ENCODE measurements at places on chromosomes 6 and 20.

GRCh38 chr6:95093154-95093553 is 484.2 kb upstream of the MANEA start:
- DNase-seq, result no peak

GRCh38 chr6:65719101-65719500 is 12.1 kb upstream of the EYS start:
- no peak for DNase-seq

DNA sequence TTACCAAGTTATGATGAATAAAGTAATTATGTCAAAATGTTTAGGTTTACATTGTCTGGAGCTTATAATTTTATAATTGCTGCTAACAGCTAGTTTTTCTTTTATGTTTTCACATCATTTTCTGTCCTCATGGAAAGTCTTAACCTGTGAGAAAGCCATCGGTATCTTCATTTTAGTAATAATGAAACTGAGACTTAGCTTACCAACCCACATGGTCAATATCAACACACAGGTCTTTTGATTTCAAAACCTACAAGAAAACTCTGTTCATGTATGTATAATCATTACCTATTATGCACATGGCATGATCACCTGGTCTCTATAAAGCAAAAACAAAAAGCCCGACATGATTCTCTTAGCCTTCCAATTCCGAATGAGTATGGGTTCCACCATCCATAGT is 61.9 kb downstream of the KCNQ5 start:
- peak; percentile 55 for DNase-seq

DNA sequence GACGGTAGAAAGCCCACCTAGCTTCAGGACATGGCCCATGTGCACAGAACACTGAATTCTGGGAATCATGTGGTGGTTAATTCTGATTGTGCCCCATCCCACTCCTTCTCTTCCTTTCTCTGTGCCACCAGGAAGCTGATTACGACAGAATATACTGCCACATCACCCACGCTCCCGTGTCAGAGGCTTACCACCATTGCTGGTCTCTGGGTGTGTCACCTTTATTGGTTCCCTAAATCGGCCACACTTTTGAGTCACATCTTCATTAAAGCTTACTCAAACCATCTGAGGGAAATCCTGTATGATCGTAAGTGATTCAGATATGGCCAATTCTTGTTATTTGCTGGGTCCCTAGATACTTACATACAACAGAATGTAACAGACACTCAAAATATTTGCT is 3.1 kb downstream of the TRMT6 start:
- no peak for DNase-seq

DNA sequence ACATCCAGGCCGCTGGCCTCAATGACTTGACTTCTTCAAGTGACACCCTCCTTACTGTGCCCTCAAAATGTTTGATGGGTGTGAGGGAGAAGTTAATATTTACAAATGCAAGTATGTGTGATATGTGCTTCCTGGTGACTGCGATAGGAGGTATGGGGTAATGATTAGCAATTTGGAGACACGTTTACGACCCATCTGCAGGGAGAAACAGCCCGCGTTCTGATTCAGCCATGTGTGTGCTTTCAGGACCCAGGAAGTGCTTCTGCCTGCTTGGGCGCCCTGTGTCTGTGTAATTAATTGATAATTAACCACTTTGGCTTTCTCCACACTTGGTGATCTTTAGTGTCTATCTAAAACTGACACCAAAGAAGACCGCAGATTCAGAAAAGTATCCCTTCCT is 25.0 kb downstream of the SIRPA start:
- DNase-seq, result no peak

- no peak for DNase-seq
Measured at GRCh38 chr6:157556671-157557430, 175.9 kb downstream of the ZDHHC14 start.

- DNase-seq, result no peak
Measured at GRCh38 chr6:113190170-113190569, 667.0 kb upstream of the MARCKS start.

GRCh38 chr6:73985891-73986290 is 289.9 kb downstream of the CD109 start:
- no peak for DNase-seq

GRCh38 chr6:132929141-132929540 is 114.8 kb downstream of the RPS12 start:
- DNase-seq, result no peak

DNA sequence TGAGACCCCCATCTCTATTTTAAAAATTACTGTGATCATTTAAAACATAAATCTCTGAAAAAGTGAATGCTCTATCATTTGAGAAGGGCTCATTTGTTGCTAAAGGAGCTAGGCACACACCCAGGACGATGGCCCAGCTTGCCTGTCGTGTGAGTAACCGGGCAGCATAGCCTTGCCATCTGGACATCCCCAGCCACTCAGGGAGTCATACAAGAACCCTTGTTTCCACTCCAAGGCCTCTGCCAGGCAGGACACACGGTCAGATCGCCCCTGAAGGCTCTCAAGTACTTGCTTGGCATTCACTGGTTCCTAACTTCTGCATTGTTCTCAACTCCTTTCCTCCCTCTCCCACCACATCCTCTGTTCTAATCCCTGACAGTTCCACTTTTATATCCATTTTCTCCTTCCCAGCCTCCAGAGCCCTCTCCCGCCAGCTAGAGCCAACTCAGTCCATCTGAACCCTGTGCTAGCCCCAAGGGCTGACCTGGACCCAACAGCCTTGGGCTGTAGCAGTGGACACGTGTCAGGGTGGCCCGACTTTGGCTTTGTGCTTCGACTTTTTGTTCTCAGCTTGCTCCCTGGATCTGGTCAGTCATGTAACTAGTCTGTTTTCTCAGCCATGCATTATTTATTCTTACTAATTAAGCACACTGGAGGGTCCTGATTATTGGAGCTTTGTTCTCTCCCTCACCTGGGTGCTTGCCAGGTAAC is 15.7 kb upstream of the EZR start:
- no peak for DNase-seq

- DNase-seq, result no peak
Measured at GRCh38 chr20:34781220-34781619, 44.2 kb downstream of the NCOA6 start.

DNA sequence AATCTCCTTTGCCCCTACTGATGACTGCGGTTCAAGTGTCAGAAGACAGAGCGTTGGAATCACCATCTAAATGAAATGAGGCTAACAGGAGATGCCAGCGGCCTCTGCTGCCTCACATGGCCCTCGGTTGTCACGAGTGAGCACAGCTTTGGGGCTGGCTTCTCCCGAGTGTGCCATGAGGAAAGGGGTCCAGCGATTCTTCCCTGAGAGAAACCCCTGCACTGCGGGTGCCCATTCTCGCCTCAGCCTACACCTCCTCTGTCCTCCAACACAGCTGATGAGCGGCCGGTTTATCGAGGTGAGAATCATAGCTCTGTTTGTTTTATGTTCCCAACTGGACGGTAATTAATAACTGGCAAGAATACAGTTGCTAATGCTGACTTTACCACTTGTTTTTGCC is 144.7 kb upstream of the RPS6KA2 start:
- DNase-seq, result no peak

DNA sequence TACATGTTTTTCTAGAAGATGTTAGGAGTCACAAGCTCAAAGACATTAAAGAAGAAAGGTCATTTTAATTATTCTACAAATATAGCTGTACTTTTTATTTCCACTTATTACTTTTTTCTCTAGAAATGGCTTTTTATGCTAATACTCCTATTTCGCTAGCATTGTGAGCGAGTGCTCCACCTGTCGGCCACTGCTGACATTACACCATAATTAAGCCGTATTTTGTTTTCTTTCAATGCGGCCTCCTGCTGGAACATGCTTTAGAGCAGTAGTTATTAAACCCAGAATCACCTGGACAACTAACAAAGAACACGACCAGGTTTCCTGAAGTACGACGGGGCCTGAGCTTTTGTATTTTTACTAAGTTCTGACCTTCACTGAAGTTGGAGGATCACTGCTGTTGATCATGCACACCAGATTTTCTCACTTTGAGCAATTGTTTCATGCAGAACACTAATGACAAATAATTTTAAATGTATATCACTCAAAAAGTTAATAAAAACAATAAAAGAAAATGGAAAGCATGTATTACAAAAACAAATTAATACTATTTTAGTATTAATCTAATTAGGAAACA is 74.1 kb upstream of the PAK5 start:
- peak; percentile 8 for DNase-seq

- DNase-seq, result no peak
Measured at GRCh38 chr6:111551521-111552231, 54.0 kb downstream of the TRAF3IP2 start.

DNA sequence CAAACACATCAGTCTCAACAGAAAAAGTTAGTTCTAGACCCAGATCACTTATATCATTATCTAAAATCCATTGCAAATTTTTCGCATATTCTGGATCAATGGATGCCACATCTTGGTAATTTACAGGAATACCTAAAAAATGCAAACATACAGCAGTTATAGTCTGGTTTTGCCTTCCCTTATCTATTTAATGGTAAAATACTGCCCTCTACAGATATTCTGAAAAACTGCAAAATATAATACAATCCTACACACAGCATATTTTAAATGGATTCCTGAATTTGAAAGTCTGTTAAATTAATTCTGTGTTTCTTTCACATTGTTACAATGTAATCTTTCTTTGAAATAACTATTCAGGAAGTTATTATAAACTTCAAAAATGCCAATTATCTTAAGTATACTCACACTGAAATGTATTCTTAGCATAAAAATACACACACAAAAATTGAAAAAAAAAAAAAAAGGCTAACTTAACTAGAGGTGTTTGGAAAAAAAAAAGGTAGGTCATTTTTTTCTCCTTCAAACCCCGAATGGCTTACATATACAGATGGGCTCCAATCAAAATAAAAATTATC is 88.4 kb downstream of the HACE1 start:
- DNase-seq, result peak; percentile 15

GRCh38 chr6:711925-712324 is 19.0 kb upstream of the EXOC2 start:
- DNase-seq, result no peak

DNA sequence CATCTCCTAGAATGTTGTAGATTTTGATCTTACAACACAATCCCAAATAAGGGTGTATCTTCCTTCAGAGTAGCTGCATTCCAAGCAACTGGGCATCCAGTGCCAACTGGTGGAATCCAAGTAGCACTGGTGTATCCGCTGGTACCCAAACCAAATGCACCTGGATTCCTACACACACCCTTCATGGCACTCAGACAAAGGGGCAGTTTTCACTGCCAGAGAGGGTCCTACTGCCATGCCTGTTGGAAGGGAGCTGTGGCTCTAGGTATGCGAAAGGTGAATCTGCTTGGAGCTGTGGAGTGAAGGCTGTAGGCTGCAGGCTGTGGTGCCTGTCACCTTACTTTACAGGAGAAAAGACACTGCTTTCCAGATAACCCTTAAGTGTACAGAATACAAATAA is 17.0 kb upstream of the CLDN20 start:
- no peak for DNase-seq

DNA sequence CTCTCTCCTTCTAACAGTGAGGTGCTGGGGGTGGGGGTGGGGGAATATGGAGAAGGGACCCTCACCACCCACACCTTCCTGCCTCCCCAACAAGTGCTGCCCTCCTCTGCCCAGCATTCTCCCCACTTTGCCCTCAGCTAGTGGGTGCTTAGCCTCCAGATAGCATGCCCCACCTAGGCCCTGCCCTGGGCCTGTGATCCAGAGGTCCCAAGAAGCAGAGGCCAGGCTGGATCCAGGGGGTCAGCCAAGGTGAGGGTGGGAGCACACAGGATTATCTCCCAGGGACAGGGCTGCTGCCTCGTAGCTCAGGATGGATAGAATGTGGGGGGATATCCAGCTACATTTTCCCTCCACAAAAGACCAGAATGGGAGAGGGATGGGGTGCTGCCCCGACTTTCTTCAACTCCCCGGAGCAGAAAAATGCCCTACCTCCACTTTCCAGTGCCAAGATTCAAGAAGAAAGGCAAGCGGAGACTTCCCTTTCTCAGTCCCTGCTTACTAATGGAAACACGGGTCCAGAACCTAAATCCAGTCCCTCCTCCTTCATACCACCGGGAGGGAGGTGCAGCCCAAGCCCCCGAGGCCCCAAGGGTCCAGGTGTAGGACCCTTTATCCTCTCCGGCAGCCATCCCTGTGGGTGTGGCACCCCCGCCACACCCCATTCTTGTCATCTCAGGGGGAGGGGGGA is 987 bp downstream of the ADISSP start:
- no peak for DNase-seq

GRCh38 chr6:106568530-106568929 is 60.8 kb downstream of the RTN4IP1 start:
- DNase-seq, result no peak

DNA sequence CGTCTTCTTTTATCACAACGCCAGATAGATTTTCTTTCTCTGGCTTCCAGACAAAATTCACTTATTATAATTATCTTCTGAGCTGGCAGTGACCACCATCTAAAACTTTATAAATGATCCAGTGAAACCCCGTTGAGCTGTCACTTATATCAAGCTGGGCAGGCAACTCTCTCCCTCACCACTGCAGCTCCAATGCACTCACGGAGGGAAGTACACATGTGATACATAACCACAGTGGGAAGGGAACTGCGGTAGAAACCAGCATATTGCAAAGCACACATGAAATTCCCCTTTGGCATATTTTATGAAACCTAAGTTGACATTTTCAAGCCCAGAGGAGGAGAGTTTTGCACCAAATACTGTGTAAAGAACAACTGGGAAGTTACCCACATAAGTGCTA is 536.9 kb downstream of the HACE1 start:
- no peak for DNase-seq

GRCh38 chr6:88666901-88667300 is 296.5 kb downstream of the RNGTT start:
- DNase-seq, result no peak

GRCh38 chr6:150169609-150170008 is 26.8 kb downstream of the PPP1R14C start:
- no peak for DNase-seq

DNA sequence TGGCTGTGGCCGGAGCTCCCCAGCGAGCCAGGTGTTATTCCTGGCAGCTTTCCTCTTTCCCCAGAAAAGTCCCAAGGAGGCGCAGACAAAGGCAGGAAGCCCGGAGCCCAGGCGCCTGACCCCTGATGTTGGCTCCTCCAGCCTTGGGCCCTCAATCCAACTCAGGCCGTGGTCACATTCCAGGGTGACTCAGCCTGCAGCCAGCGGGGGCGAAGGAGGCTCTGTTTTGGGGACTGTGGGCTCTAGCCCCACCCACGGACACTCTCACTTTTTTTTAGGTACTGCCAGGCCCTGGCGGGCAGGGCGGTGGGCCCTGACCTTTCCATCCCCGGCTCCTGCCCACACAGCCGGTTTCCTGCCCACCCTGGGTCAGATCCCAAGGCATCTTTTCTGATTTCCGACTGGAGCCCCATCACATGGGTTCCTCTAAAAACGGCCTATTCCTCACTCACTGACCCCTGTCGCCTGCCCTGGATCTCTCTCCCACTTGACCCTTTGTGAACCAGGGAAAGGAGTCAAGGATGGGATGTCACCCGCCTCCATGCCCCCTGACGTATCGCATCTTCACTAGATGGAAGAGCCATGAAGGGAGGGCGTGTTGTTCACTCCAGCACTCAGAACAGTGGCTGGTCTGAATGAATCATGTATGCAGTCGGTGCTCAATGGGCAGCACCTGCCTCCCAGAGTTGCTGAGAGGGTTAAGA is 5.5 kb downstream of the PTGIS start:
- no peak for DNase-seq
